CD4-positive, alpha-beta T cell treated with Interleukin-6 at 100 ng/mL for 8 hours (primary cell): ENCODE measurements at places on chromosomes 6 and 20.

GRCh38 chr20:44357020-44357419 is 1.5 kb downstream of the HNF4A start:
- no peak for DNase-seq

DNA sequence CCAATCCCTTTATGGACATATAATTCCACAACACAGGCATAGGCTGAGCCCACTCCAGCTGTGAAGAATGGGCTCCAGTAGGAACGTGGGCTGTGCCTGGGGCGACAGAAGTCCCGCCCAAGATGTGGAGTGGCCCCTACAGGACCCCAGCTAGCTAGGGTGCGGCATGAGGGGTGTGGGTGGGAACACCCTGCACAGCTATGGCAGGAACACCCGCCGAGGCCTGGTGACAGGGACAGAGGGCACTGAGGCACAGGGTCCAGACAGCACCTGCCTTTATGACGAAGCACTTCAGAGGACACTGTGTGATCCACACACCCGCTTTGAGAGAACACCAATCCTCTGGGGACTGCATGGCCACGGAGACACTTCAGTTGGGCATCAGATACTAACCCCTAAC is 28.2 kb upstream of the TCFL5 start:
- no peak for DNase-seq

DNA sequence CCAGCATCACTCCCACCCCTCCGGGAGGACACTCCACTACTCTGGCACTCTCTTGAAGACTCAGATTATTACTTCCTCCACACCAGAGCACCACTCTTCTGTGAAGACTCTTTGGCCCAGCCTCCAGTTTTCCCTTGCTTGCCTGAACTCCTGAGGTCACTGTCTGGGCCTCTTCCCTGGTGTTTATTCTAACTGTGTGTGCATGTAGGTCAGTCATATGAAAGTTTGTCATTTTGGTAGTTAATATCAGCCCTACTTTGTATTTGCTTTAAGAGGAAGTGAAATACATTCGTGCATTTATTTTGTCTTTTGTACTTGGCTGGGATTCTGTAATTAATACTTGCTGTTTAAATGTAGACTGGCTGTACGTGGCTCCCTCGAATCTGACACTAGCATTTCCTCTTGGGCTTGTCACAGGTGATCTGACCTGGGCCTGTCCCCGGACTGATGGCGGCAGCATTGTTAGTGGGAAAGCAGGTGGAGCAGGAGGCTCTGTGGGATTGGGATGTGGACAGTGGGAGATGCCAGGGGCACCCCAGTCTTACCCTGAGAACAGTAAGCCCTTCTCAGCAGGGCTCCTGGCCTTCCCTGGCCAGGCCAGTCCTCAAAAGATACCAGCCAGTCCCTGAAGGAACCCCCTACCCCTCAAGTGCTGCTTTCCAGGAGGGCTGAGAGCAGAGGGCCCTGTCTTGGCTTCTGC is 350.5 kb downstream of the CDC5L start:
- no peak for DNase-seq

DNA sequence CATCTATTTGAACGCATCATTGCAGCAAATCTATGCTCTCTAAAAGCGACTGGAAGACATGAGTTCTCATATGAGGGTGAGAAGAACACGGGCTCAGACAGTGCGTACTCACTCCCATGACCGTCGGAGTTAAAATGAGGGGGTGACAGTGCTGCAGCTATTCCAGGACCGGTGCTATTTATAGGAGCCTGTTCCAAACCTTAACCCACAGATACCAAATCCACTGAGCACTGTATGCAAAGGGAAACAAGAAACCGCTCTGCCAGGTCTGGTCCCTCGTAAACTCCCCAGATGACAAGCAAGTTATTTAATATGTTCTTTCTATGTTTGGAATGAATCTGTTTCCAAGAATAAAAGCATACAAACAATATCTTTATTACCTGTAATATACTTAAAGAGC is 22.9 kb downstream of the PPP1R3G start:
- no peak for DNase-seq

DNA sequence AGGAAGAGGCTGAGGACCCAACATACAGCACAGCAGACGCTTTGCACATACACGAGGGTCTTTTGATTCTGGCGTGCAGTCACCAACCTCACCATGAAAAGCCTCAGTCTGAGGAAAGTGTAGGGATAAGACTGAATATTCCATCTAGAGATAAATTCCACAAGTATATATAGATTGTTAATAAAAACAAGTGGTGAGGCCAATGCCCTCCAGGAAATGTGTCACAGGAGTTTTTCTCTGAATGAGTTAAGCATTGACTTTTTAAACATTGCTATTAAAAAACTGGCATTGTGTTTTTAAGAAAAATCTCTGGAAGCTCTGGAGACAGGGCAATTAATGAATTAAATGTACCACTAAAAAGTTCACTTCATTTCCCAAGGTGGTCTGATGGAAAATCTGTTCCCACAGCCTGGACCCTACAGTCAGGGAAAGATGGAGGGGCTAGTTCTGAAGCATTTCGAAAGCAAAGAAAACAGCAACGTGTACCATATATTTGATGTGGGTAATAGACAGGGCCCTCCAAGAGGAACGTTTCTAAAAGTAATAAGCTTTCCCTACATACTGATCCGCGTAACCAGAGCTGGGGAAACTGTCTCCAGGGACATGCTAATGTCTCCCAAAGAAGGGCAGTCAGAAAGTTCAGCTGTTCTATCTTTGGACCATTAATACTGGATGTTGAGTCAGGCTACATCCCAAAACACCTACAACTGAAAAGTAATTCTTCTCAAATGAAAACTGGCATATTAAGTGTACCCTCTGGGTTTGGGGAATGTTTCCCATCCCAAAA is 301.1 kb downstream of the FOXC1 start:
- DNase-seq = no peak

- DNase-seq = no peak
These were observed 9.0 kb downstream of the CST9 start for GRCh38 chr20:23596579-23597250.
